ENCODE measurements at places on chromosomes 2 and 18.

- peak; percentile 58 for DNase-seq
Observed at GRCh38 chr2:102251042-102251848, 60.1 kb upstream of the IL1RL1 start.

DNA sequence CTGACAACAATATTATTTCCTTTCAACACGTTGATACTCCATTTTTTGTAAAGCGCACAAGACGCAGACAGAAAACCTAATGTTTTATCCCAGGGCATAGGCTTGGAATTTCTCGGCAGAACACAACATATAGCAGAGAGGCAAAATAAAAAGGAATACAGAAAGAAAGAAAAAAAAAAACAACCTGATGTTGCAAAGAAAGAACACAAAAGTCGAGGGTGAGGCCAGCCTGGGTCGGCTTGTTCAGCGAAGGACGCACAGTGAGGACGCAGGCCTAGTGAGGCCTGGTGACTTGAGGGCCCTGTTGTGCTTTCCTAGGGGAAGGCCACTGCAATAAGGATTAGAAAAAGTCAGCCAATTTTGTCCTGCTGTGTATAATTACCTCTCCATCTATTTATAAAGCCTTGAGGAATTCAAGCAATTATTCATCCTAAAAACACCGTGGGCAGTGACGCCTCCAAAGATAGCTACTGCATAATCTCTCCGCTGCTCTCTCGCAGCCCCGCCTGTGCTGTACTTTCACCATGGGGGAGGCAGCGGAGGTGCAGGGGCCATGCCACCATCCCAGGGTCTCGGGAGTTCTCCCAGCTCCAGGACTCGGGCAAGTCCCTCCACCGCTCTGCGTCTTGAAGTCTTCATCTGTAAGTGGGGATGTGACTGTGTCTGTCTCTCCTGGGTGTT is 61.9 kb upstream of the SH3RF3 start:
- DNase-seq, result no peak

GRCh38 chr2:20153131-20153851 is 71.6 kb downstream of the SDC1 start:
- no peak for DNase-seq

DNA sequence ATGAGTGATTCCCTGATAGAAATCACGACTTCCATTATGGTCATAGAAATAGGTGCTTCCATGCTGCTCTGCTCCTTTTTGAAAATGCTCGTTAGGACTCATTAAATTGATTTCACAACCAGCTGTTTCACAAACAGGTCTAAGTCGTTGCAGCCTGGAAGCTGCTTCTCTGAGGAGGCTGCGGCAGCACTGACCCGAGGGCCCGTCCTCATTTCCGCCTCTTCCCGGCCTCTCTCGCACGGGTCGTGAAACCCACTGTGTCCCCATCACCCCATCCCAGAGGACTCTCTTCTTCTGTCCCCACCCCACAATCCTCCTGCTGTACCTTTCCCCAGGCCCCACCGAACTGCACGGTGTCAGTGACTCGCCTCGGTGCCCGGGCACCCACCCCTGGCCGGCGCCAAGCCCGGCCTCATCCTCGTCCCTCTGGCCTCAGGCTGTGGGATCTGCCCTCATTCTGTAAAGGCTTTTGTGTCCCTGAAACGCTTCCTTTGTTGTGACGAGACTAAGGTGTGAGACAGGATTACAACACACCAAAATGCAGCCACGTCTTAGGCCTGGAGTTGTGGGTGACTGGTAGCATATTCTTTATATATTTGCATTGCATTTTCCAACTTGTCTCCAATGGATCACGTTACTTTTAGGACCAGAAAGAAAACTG is 112.7 kb upstream of the CTDP1 start:
- no peak for DNase-seq

- no peak for DNase-seq
Observed at GRCh38 chr2:192087398-192087958, 107.3 kb downstream of the TMEFF2 start.

DNA sequence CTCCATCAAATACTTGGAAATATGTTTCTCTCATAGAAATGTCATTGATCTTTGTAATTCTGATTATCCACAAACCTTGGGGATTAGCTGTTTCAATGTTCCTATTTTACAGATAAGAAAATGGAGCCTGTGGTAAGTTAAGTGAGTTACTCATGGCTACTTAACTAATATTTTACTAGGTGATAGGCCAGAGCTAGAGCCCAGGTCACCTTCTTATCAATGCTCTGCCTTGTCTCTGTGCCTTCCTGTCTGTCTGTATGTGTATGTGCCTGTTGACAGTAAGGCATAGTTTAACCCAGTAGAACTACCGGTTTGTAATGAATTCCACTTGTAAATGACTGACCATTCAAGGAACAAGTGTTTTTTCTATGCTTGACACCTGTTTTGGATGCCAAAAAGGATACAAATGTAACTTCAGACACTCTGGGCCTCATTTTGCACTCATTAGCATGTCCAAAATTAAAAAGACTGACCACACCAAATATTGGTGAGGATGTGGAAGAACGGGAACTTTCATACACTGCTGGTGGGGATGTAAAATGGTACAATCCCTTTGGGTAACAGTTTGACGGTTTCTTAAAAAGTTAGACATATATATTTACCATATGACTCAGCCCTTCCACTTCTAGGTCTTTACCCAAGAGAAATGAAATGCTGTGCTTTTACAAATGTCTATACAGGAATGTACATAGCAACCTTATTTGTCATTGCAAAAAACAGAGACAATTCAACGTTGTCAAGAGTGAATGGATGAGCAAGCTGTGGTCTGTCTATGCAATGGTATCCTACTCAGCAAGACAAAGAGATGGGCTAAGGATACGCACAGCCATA is 19.6 kb upstream of the IL1A start:
- no peak for DNase-seq

DNA sequence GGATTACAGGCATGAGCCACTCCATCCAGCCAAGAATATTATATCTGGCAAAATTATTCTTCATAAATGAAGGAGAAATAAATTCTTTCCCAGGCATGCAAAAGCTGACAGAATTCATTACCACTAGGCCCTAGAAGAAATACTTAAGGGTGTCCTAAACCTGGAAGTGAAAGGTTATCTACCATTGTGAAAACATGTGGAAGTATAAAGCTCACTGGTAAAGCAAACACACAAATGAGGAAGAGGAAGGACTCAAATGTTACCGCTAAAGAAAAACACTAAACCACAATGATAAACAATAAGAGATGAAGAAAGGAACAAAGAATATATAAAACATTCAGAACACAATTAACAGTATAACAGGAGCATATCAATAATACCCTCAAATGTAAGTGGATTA is 171.8 kb downstream of the CAMKMT start:
- no peak for DNase-seq

DNA sequence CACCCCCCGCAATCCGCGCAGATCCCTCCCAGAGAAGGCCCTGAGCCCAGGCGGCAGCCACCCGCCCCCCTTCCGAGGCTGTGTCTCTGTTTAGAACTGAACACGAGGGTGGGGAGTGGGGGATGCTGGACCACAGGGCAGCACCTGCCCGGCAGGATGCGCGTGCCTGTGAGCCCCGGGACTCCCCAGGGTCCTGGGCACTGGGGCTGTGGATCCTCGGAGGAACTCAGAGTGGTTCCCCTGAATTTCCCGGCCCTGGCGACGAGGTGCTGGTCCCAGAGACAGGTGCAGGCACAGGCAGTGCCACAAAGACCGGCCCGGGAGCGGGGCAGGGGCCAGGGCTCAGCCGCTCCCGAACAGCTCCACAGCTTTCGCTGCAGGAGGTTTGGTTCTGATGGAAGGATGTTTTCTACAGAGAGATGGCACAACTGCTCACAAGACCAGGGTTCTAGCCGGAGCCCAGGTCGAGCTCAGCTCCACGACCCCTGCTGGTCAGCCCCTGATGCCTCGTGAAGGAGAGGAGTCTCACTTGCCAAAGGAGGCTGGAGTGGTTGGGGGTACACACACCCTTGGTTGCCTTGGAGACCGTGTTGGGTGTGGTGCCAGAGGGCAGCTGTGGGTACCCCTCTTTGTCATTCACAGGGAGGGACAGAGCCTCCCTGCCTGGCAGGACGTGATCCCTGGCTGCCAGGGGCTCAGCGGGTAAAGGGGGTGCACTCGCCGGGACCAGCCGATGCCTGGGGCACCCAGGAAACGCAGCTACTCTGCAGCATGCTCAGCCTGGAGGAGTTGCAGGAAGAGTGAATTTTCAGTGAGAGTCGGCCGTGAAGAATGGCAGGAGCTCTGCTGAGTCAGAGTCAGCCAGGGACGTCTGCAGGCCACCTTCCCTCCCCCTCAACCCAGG is 4.4 kb upstream of the NEU4 start:
- DNase-seq, result no peak

GRCh38 chr2:170846314-170846713 is 29.6 kb downstream of the GAD1 start:
- no peak for DNase-seq

GRCh38 chr2:9170458-9171130 is 36.0 kb upstream of the ASAP2 start:
- DNase-seq, result no peak

DNA sequence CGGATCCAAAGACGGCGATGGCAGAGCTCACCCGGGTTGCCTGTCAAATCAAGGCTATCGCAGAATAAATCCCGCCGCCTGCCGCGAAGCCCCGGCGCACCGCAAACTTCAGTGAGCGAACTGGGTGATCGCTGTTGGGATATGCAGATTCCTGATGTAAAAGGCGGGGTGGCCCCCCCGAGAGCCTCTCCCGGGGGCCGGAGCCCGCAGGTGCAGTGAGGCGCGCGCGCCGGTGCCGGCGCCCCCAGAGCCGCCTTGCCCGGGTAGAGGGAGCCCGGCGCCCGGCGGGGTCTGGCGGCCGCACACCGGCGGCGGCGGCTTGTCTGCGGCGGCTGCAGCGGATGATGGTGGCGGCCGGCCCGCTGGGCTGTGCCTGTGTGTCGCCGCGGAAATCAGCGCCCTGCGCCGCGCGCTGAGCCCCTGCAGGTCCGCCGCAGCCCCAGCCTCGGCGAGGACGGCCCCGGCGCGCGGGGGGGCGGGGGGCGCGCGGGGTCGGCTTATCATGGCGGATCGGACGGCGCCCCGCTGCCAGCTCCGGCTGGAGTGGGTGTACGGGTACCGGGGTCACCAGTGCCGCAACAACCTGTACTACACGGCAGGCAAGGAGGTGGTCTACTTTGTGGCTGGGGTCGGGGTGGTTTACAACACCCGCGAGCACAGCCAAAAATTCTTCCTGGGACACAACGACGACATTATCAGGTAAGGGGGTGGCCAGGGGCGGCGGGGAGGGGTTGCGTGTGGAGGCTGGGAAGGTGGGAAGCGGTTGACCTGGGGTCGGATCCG is 1.3 kb downstream of the EML6 start:
- DNase-seq, result no peak

GRCh38 chr2:160373666-160374065 is 119.9 kb downstream of the RBMS1 start:
- no peak for DNase-seq

- DNase-seq, result no peak
Observed at GRCh38 chr2:190964170-190964795, 49.7 kb downstream of the STAT1 start.

DNA sequence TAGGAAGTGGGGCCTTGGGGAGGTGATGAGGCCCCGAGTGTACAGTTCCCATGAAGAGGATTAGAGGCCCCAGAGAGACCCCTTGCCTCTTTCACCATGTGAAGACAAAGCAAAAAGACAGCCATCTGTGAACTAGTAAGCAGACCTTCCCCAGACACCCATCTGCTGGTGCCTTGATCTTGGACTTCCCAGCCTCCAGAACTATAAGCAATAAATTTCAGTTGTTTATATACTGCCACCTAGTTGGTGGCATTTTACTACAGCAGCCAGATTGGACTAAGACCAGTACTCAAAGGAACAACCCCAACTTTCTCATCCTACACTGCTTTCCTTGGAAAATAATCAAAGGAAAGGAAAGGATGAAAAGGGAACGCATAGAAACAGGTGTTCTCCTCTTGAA is 27.9 kb upstream of the CREG2 start:
- DNase-seq, result no peak

- no peak for DNase-seq
Observed at GRCh38 chr18:21242780-21243401, 859 bp downstream of the GREB1L start.

DNA sequence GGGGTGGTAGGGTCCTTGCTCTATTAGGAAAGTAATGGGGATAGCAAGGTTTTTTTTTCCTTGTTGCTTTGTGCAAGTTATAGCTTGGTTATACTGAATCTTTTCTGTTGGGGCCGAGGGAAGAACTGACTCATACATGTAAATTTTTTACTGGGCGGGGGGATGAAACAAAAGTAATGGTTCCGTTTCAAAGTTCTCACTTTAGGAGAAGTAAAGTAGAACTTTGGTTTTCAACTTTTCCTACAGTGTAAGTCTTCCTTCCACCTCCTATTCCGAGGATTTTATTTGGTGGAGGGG is 1.1 kb downstream of the AFTPH start:
- no peak for DNase-seq

- no peak for DNase-seq
Observed at GRCh38 chr2:62296034-62296831, 100.3 kb downstream of the B3GNT2 start.

DNA sequence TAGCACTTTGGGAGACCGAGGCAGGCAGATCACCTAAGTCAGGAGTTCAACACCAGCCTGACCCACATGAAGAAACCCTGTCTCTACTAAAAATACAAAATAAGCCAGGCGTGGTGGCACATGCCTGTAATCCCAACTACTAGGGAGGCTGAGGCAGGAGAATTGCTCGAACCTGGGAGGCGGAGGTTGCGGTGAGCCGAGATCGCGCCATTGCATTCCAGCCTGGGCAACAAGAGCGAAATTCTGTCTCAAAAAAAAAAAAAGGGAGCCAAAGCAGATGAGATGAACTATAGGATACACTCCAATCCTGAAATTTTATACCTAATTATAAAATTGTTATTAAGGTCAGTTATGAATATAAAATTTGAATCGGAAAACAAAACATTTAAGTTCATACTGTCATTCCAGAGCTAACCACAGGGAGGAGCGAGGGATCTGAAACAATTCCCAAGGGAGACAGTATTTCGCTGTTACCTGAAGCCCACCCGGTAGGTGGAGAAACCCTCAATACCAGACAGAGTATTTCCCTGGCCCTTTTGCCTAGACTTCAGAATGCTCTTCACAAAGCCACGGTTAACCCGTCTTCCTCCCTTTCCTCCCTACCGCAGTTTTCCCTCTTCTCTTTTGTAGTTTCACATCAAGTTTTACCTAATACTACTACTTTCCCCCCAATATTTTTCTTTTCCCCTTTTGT is 1.4 kb downstream of the PPM1G start:
- DNase-seq, result peak; percentile 64

- DNase-seq, result no peak
Observed at GRCh38 chr18:6795307-6795706, 65.8 kb downstream of the ARHGAP28 start.

GRCh38 chr18:40531051-40531450 is 1424.0 kb upstream of the PIK3C3 start:
- no peak for DNase-seq

GRCh38 chr2:86314125-86314524 is 23.3 kb downstream of the REEP1 start:
- no peak for DNase-seq

GRCh38 chr2:187986390-187987105 is 305.1 kb upstream of the GULP1 start:
- no peak for DNase-seq

- DNase-seq, result no peak
Observed at GRCh38 chr2:225112362-225113126, 70.3 kb upstream of the DOCK10 start.

- no peak for DNase-seq
Observed at GRCh38 chr2:171878481-171878993, 15.5 kb downstream of the SLC25A12 start.

- no peak for DNase-seq
Observed at GRCh38 chr2:158651358-158652057, 143.6 kb upstream of the DAPL1 start.

Data from NT2/D1 (cell line).